ENCODE measurements at places on chromosomes 4 and X.

DNA sequence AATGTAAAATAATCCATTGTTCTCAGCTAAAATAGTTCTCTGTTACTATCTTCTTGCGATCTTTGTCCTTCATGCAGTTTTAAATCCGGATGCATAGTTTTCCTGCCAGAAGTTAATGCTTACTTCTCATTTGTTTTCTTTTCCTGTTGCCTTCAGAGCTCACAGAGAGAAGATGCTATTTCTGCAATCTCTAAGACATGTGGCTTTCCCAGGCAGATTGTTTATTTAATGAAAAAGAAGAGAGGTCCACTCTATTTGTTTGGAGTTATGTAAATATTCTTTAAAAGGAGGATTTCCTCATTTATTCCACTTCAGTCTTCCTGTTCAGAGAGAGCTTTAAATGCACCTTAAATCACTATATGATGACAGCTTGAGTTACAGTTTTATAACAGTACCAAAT, 39.3 kb upstream of the HPGD start:
- no peak for DNase-seq

- DNase-seq: no peak
Measured at GRCh38 chr4:22897520-22898108, 204.9 kb downstream of the GBA3 start.

GRCh38 chr4:75675004-75675531, 1.9 kb upstream of the G3BP2 start:
- DNase-seq: no peak

DNA sequence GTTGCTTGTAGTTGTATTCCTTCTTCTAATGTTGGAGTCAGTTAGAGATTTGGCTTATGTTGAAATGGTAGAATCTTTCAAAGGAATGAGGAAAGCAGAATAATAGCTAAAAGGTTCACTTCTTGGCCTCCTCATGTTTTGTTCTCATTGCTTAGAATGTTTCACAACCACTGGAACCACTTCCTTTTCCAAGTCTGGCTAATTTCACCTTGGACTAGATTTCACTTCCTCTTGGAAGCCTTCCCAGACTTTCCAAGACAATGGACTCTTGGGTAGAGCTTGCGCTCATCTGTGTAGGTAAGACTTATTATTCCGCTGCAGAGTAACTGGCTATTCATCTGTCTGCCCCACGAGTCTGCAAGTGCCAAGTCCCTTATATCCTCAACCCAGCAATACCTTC, 8.3 kb downstream of the SPATA18 start:
- DNase-seq: no peak

GRCh38 chr4:15201782-15202181, 199.5 kb downstream of the CPEB2 start:
- DNase-seq: no peak

DNA sequence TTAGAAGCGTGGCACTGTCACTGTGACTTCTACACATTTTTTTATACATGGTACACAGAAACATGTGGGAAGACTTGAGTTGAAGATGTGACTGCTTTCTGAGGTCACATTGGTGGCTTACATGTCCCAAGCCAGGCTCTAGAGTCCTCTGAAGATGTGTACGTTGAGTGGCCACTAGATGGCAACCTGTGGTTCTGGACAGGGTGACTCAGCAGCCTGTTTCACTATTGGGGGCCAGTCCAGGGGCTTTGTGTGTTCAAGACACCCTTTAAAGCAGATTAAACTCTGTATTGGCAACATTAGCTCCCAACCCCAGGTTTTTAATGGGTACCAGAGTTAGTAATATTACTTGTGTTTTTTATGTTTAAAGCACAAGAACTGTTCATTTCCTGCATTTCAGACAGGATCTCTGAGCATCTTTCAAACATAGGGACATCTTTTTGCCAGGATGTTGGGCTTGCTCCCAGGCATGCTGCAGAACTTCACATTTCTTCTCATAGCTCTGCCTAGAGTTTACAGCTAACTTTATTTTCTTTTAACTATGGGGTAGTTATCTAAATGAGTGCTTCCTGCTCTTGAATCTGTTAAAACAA, 53.0 kb downstream of the DCUN1D4 start:
- peak; percentile 14 for DNase-seq

- no peak for DNase-seq
Measured at GRCh38 chr4:16194214-16194613, 32.1 kb downstream of the TAPT1 start.

DNA sequence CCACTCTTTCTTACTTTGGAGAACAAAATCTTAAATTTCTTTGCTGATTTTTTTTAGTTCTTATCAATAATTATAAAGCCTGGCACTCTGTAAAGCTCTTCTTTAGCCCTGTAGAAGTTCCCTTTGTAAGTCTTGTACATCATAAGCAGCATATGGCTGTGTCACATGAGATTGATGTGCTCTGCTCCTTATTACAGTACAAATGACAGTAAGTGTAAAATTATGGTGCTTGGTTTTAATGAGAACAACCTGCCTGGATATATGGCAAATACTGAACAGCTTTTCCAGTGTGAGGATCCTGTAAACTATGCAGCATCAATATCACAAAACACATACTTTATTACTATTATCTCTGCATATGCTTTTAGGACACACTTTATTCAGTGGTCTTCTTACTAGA, 145.9 kb upstream of the GNPDA2 start:
- no peak for DNase-seq

- no peak for DNase-seq
Measured at GRCh38 chr4:139367421-139368090, 65.3 kb upstream of the NDUFC1 start.

GRCh38 chr4:48470570-48470969, 12.6 kb upstream of the SLC10A4 start:
- no peak for DNase-seq

GRCh38 chr4:72641611-72642010, 72.6 kb upstream of the ADAMTS3 start:
- no peak for DNase-seq

GRCh38 chr4:3308691-3309090, 15.9 kb downstream of the RGS12 start:
- no peak for DNase-seq

DNA sequence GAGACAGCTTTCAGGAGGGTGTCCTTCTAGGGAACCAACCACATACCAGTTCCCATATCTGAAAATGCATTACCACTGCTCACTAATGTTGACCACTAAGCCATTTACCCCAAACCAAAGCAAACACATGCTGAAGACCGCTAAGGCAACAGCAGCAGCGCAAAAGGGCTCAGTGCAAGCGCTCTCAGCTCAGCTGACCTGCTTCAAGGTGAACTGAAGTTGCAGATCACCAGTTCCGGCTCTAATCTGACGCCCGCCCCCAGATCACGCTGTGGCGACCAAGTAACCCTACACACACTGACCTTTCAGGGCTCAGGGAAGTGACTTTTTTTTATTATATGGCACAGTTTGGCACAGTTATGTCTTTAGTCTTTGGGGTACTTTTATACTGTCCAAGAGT, 5.8 kb downstream of the MECP2 start:
- no peak for DNase-seq

- DNase-seq: no peak
Measured at GRCh38 chr4:155722816-155723499, 35.9 kb upstream of the GUCY1B1 start.

DNA sequence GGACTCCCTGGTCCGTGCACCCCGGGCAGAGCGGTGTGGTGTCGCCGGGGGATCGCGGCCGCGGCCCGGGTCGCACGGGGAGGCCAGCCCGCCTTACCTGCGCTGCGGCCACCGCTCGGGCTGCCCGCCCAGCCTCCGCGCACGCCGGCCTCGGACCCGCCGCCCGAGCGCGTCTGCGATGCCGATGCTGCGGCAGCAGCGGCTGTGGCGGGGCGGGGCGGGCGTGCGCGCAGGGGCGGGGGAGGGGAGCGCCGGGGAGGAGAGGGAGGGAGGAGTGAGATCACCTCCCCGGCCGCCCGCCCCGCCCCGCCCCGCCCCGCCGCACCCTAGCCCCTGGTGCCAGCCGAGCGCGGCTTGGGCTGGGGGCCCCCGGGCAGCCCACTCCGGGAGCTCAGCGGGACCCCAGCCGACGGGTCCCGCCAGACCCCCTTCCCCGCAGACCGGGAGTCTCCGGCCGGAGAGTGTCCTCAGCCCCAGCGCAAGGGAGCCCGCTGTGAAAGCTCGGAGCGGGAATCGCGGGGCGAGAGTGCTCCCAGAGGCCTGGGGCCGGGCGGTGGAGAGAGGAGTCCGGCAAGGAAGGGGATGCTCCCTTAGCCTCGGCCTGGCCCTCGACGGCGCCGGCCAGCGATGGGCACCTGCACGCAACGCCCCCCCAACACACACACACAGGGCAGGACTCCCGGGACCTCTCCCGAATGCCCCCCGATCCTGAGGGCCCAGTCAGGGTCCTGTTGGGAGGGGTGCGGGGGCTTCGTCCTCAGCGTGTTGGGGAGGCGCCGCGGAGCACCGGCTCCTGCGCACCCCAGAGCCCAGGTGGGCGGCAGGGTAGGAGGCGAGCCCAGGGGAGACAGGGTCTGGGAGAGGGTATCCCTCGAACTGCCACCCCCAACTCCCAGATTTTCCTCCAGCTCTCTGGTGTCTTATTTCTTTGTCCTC, at the start of gene L1CAM:
Gene L1CAM (minus strand): TSS at position 206 of the 936 bp plus-strand sequence. CDS start 10,337 bp downstream, outside the sequence.
- DNase-seq: no peak

DNA sequence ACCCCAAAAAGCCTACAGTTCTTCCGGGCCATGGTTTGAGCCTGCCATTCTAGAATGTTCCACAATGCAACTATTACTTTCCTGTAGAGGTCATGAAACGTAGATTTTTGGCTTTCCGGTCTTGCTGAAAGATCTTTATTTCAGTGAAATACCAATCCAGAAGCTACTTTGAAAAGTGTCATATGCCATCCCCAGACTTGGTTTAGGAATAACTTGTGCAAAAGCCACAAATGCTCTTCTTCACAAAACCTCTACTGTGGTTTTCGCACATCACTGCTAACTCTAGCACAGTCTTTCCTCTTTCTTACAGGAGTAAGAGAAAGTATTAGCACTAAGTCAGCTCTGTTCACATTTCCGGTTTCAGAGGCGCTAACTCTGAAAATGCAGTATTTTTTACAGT, 12.7 kb upstream of the CD40LG start:
- DNase-seq: peak; percentile 65

- DNase-seq: no peak
Measured at GRCh38 chr4:120844528-120844921, 78.0 kb downstream of the PRDM5 start.

GRCh38 chr4:101785486-101785885, 5.0 kb upstream of the BANK1 start:
- DNase-seq: no peak

DNA sequence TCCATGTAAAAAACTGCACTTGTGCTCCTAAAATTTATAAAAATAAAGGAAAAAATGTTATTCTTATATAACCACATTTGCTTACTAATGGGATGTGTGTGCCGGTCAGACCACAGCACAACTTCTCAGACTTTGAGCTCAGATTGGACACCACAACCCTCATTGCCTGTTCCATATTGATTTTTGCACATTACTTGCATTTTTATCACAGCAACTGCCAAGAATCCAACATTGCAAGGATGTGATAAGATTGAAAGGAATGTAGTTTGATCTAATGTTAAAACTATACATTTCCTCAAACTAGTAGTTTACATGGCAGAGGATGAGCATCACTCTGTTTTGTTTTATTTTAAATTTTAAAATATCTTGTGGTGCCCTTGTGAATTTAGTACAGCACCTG, 227.8 kb downstream of the KDR start:
- no peak for DNase-seq

- no peak for DNase-seq
Measured at GRCh38 chr4:108417923-108418322, 202.5 kb upstream of the RPL34 start.

- no peak for DNase-seq
Measured at GRCh38 chr4:121071640-121072223, 603 bp downstream of the NDNF start.

All from central memory CD4-positive, alpha-beta T cell (primary cell).